Esophagus squamous epithelium (tissue), 5 donors: ENCODE measurements at places on chromosomes 11 and 22.

GRCh38 chr11:91435694-91436395, 788.8 kb upstream of the FAT3 start:
- DNase-seq: no peak
- no peak overlapping the region for H3K4me3 ChIP-seq
- H3K4me1 ChIP-seq: no peaks in the 10 kb centered on the region
- no peaks in the 10 kb centered on the region for H3K27me3 ChIP-seq
- no peaks in the 10 kb centered on the region for H3K36me3 ChIP-seq
- H3K27ac ChIP-seq: no peak overlapping the region

DNA sequence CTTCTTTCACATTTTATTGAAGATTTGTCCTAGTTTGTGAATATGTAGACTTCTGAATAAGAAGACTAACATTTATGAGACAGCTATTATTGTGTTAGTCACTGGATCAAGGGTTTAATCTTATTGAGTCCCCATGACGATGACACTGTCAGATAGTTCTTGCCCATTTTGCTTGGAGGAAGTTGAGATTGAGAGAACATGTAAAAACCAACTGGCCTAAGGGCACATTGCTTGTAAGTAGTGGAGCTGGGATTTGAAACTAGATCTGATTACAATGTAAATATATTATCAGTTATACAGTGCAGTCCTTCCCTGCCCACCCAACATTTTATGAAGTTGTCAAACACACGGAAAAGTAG, 134.7 kb downstream of the HIPK3 start:
- H3K27me3 ChIP-seq: peaks cover 10% of the 10 kb centered on the region
- no peak overlapping the region for H3K4me3 ChIP-seq
- no peak overlapping the region for H3K27ac ChIP-seq
- H3K4me1 ChIP-seq: no peaks in the 10 kb centered on the region
- DNase-seq: no peak

GRCh38 chr11:28393348-28393747, 285.2 kb downstream of the METTL15 start:
- H3K4me3 ChIP-seq: no peak overlapping the region
- H3K4me1 ChIP-seq: no peaks in the 10 kb centered on the region
- no peaks in the 10 kb centered on the region for H3K27me3 ChIP-seq
- no peaks in the 10 kb centered on the region for H3K36me3 ChIP-seq

DNA sequence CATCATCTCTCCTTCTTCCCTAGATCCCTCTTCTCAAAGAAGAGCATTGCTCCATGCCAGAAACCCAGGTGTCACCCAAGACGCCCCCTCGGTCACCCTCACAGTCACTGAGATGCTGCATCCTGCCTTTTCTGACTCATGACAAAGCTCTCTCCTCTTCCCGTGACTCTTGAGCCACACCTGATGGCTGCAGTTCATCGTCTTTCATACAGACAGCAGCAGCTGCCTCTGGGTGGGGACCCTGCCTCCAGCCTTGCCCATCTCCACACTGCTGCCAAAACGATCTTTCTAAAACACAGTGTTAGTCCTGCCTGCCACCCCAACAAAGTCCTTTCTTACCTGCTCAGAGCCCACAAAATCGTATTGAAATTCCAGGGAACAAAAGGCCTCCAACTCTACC, 44.8 kb downstream of the BUD13 start:
- DNase-seq: no peak
- peaks cover 4% of the 10 kb centered on the region for H3K4me1 ChIP-seq
- no peaks in the 10 kb centered on the region for H3K27me3 ChIP-seq
- no peak overlapping the region for H3K27ac ChIP-seq
- no peaks in the 10 kb centered on the region for H3K36me3 ChIP-seq

- no peaks in the 10 kb centered on the region for H3K27me3 ChIP-seq
- H3K4me1 ChIP-seq: peaks cover 60% of the 10 kb centered on the region
- H3K4me3 ChIP-seq: peak overlapping the region; percentile 88
- no peaks in the 10 kb centered on the region for H3K36me3 ChIP-seq
- H3K27ac ChIP-seq: peak overlapping the region; percentile 95
- no peak for DNase-seq
Observed at GRCh38 chr11:118924591-118925585, 838 bp downstream of the BCL9L start.

DNA sequence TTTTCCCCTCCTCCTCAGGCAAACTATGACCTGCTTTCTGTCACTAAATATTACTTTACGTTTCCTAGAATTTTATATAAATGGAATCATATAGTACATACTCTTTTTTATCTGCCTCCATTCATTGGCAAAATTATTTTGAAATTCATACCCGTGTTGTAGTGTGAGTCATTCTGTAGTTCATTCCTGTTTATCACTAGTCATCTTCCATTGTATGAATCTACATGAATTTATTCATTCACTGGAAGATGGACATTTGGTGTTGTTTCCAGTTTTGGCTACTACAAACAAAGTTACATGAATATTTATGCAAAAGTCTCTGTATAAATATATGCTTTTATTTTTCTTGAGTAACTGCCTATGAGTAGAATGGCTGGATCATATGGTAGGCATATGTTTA, 60.7 kb upstream of the OPCML start:
- H3K27ac ChIP-seq: no peak overlapping the region
- no peaks in the 10 kb centered on the region for H3K36me3 ChIP-seq
- no peaks in the 10 kb centered on the region for H3K4me1 ChIP-seq

DNA sequence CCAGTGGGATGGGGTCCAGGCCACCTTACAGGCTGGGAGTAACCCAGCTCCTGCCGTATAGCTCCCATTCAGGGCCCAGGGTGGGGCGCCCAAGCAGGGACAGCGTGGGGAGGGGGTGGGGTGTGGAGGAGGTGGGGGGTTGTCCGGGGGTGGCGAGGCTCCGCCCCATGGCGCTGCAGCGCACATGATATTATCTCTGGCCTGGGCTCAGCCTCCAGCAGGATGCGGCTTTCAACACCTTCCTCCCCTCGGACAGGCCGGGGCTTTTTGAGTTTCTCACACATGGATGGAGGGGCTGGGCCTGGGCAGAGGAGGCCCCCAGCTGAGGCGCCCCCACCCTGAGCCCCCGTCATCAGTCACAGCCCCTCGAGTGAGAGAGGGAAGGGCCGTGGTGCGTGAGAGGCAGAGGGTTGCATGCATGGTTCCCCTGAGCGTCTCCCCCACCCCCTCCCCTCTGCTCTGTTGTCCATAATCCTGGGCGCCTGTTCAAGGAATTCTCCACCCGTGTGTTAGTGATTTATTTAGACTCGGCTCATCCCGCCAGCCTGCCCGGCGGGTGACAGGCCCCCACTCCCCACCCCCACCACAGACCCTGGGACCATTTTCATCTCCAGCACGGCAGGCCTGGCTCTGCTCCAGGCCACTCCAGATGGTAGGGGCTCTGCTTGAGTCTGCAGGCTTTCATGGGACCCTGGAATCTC, 44.9 kb downstream of the WNT11 start:
- no peak overlapping the region for H3K4me3 ChIP-seq
- H3K4me1 ChIP-seq: peaks cover 18% of the 10 kb centered on the region
- no peaks in the 10 kb centered on the region for H3K36me3 ChIP-seq
- H3K27ac ChIP-seq: no peak overlapping the region

DNA sequence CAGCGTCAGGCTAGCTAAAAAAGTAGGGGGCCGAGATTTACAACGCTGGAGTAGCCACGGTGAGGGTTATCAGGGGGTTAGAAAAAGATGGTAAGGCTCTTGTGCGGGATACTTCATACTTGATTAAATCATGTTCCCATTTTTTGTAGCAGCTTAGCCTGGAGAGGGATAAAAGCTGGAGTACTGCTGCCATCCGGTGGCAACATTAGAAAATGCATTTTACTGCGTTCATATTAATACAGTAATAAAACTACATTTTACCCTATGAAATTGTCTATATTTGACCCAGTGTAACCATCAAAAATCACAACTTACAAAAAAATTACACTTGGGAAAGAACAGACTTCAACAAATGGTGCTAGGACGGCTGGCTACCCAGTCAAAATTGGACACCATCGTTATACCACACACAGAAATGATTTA, 17.3 kb downstream of the RPUSD4 start:
- H3K27ac ChIP-seq: no peak overlapping the region
- peaks cover 18% of the 10 kb centered on the region for H3K36me3 ChIP-seq
- H3K27me3 ChIP-seq: no peaks in the 10 kb centered on the region

DNA sequence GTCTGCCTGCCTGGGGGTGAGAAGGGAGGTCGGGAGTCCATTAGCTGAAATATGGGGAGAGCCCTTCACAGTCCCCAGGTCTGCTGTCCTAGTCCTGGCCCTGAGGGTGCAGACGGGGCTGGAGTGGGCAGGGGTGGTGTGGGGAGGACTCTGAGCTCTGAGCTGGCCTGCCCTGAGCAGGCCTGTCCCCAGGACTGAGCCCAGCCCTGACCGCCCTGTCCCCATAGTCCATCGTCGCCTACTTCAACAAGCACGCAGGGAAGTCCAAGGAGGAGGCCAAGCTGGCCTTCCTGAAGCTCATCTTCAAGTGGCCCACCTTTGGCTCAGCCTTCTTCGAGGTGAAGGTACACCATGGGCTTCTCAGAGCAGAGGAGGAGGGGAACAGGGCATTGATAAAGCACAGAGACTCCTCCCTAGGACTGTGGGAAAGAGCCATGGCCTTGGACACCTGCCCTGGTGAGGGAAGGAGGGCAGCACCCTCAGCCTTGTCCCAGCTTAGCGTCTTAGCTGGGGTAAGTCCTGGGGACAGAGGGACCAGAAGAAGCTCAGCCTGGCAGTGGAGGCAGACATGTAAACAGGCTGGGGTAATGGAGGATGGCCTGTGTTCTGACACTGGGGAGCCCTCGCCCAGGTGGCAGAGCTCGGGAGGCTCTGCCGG, 83.7 kb downstream of the MYO7A start:
- H3K36me3 ChIP-seq: no peaks in the 10 kb centered on the region
- no peak overlapping the region for H3K4me3 ChIP-seq
- H3K27ac ChIP-seq: no peak overlapping the region
- no peaks in the 10 kb centered on the region for H3K27me3 ChIP-seq
- no peak for DNase-seq
- no peaks in the 10 kb centered on the region for H3K4me1 ChIP-seq

- H3K4me3 ChIP-seq: no peak overlapping the region
- DNase-seq: no peak
- no peak overlapping the region for H3K27ac ChIP-seq
Observed at GRCh38 chr22:48834404-48834803, 993.3 kb downstream of the BRD1 start.

DNA sequence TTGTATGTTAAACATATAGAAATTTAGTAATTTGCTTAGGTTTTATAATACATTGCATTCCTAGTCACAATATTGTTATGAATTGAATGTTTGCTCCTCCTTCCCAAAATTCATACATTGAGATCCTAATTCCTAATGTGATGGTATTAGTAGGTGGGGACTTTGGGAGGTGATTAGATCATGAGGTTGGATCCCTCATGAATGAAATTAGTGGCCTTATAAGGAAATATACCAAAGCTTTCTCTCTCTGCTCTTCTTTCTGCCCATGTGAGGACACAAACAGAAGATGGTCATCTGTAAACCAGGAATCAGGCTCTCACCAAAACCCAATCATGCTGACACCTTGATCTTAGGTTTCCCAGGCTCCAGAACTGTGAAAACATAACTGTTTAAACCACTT, 41.3 kb upstream of the POU2AF2 start:
- no peaks in the 10 kb centered on the region for H3K36me3 ChIP-seq
- no peaks in the 10 kb centered on the region for H3K27me3 ChIP-seq
- no peak overlapping the region for H3K27ac ChIP-seq

DNA sequence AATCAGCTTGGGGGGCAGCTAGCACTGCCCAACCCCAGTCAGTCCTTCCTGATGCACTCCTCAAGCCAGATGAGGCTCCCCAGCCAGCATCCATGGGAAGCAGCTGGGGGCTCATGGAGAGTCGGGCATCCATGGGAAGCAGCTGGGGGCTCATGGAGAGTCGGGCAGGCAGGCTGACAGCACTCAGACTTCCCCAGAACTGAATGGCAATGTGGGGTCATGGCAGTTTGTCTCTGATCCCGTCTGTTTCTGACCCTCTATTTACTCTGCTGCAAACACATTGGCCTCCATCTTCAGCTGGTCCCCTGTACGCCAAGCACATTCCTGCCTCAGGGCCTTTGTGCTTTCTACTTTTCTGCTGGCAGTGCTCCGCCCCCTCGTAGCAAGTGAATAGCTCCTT, 314.8 kb downstream of the NTM start:
- DNase-seq: no peak
- peaks cover 62% of the 10 kb centered on the region for H3K27me3 ChIP-seq
- H3K4me3 ChIP-seq: no peak overlapping the region
- no peaks in the 10 kb centered on the region for H3K36me3 ChIP-seq

DNA sequence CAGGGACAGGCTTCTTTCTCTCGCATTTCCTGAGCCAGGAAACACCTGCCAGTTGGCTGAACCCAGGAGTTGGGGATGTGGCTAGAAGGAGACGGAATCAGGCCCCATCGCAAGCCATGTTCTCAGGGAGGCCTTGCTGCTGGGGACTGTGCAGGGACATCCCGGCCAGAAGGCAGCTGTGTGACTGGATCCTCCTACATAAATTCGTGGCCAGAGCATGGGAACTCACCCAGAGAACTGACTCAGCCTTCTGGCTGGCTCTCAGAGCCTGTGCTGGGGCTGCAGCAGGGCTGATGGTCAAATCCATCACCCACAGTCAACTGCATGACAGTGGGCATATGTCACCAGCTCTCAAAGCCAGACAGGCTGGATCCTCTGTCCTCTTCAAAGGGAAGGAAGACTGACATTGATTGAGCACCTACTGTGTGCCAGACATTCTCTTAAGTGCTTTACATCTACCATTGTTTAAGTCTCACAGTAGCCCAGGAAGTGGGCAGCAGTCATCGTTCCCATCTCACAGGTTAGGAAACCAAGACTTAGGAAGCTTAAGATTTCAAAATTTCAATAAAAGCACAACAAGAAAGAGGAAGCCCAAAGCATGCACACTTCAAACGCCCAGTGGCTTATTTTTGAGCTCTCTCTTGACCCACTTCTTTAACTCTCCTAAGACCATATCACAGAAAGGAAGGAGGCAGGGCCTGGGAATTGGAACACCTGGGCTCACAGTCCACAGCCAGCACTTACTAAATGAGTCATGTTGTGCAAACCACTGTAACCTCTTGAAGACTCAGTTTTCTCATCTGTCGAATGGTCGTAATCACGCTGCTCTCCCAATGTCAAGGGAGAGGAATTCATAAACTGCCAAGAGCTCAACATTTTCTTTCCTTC, 30.9 kb upstream of the CACNG2 start:
- no peaks in the 10 kb centered on the region for H3K4me1 ChIP-seq
- H3K36me3 ChIP-seq: no peaks in the 10 kb centered on the region
- H3K4me3 ChIP-seq: no peak overlapping the region
- H3K27me3 ChIP-seq: no peaks in the 10 kb centered on the region
- DNase-seq: no peak

DNA sequence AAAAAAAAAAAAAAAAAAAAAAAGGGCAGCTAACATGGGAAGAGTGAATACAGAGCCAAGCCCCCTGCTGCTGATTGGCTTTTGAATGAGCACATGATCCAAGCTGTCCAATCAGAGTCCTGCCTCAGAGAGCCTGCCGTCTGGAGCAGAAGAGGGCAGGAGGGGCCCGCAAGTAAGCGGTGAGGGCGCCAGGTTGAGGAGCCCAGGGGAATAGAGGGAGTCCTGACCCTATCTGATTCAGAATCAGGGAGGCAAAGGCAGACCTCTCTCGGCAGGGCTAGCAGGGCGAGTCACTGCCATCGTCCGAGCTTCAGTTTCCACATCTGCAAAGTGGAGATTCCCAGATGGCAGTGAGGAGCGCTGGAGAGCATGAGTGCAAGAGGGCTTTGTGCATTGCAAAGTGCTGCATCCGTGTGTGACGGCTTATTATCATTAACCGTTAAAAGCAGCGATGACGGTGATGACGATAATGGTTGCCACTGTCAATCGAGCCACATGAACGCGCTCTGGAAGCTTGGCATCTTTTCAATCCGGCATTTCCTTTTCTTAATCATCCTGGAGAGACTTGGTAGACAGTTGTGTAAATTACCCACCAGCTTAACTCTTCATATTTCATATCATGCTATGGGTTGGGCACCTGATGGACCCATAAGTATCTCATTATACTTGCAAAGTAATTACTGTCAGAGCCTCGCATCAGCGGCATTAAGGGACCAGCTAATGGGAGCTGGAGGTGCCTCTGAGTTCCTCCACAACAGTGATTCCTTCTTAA, 68.6 kb upstream of the ATXN10 start:
- H3K4me3 ChIP-seq: no peak overlapping the region
- no peak overlapping the region for H3K27ac ChIP-seq
- no peak for DNase-seq
